ENCODE measurements at places on chromosomes 5 and 9.
A peak's percentile ranks its signal among the peaks of the same experiment; 100 is the strongest.

DNA sequence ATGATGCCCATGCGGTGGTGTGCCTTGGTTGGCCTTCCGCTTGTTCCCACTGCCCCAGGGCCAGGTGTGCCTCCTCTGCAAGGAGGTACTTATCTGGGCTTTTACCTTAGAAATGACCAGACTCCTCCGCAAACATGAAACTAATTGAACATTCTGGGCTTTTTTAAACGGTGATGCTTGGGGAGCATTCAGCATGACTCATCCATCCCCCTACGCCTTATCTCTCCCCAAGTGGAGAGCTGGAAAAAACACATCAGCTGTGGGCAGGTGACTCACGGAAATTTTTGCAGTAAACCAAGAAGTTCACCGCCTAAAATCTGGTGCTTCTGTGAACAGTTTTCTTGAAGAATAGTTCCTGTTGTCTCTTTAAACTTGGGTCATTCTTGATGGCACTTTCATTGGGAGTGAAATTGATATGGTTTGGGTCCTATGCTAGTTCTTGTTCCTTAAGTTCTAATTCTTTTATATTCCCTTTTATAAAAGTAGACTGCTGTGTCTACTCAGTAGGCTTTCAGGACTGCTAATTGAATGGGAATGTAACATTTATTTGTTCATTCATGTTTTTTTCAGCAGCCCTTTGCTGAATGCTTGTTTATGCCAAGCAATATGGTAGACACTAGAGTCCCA lies 39.6 kb downstream of the SFXN1 start:
- DNase-seq = peak; percentile 56

GRCh38 chr5:145991044-145991575 lies 54.7 kb downstream of the SH3RF2 start:
- DNase-seq = peak; percentile 61

GRCh38 chr9:131522257-131523085 lies 8.6 kb downstream of the UCK1 start:
- no peak for DNase-seq

- DNase-seq = no peak
Observed at GRCh38 chr5:147450606-147451005, 59.3 kb downstream of the DPYSL3 start.

DNA sequence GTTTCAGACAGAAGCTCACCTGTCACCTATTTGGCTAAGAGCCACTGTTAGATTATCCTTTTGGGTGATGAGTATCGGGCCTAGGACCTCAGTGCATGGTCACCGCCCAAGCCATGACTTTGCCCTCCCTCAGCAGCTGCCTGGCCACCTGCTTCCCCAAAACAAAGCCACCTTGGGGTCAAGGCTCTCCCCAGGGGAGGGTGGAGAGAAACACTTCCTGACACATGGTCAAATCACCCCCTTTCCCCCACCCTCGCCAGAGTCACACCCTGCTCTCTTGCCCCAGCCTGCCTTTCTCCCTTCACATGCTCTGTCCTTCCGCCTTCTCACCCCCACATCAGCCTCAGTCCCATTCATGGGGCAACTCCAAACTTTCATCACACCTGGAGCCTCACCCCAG lies 1.7 kb upstream of the HBEGF start:
- no peak for DNase-seq

DNA sequence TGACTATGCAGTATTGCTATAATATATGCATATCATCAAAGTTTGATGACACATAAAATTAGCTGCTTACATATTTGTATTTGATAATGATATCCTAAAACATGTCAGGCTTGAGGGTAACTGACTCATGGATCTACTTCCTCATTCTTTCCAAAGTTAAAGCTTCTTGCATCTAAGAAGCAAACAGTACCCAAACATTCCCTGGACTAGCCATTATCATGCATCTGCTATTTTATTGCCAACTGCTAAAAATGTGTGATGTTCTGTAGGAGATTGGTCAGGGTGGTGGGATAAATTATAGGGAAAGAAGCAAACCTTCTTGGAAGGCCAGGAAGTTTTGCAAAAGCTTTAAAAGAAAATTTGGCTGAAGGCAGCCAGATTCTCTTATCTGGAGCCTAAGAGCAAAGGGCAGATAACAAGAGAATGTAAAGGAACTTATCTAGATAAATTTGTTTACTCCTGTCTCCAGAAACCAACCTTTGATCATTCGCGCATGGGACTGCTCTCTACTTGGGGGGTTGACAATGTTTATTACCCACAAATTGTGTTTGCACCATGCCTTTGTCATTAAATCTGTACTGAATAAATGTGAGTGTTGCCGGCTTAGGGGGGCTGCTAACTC lies 604.1 kb upstream of the TLE4 start:
- DNase-seq = peak; percentile 22

GRCh38 chr5:119363936-119364335 lies 8.1 kb downstream of the TNFAIP8 start:
- no peak for DNase-seq

DNA sequence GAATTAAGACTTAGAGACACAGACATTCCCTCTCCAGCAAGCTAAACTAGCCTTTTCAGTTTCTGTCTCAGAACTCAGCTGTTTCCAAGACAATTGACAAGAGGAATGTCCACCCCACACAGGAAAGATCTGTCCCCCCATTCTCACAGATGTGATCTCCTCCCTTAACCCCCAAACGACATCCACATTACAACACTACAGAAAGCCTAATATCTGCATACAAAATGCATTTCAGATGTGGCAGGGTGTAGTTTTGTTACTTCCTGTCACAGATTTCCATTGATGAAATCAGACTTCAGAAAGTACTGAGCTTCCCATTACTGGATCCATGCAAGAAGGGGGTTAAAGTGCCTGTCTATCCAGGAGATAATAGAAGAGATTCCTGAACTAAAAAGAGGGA lies 2.9 kb upstream of the ARSI start:
- DNase-seq = peak; percentile 30

DNA sequence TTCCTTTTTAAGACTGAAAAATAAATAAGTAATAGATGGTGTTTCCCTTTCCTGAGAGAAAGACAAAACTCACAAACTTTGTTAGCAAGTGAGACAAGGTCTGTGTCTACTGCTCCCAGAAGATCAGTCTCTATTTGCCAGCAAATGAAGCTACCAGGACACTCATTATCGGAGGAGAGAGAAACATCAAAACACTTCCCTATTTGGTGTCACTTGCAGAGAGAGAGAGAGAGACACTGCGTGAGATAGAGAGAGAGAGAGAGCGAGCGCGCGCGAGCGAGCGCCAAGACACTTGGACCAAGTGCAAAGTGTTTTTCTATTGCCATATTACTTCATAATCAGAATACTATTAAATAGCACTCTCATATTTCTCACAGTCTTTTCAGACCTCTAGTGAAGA lies 142.7 kb downstream of the KCNN2 start:
- no peak for DNase-seq

- DNase-seq = no peak
Observed at GRCh38 chr5:10308844-10309243, 1.1 kb upstream of the CMBL start.

- DNase-seq = no peak
Observed at GRCh38 chr5:172219296-172219695, 25.3 kb downstream of the EFCAB9 start.

DNA sequence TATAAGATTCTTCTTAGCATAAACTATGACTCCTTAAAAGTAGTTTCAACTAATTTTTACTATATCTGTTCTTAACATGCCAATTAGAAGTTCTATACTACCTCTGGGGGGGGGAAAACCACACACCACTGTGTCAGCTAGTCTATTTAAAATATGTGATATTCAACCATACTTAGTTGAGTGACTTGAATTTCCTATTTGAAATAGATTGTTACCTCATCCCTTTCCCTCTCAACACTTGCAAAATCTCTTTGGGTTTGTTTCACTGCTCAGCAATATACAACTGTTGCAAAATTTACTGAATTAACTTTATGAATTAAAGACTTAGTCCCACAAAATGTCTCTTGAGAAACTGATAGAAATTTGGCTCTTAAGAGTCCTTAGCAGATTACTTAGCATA lies 151.1 kb upstream of the POU5F2 start:
- DNase-seq = no peak

DNA sequence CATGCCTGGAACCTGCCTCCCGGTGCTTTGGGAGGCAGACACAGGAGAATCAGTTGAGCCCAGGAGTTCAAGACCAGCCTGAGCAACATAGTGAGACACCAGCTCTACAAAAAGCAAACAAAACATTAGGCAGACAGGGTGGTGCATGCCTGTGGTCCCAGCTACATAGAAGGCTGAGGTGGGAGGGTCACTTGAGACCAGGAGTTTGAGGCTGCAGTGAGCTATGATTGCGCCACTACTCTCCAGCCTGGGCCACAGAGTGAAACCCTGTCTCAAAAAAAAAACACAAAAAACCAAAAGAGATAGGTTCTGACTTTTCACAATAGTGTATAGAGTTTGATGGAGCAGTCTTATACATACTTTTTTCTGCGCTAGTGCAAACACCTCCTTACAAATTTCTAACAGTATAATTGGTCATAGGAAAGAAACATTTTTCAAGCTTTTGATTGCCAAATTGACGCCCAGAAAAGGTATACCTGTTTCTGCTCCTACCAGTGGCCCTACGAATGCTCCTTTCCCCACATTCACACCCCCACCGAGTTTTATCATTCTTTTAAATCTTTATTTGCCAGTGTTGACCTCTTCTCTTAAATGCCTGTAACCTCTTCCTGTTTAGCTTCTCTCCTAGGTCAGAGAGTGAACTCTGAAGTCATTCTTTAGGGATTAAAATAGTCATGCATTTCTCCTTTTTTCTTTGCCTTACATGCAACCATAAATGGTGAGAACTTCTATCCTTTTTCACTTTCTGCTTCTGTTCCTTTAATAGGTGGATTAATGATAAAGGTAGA lies 7.5 kb downstream of the DOCK8 start:
- no peak for DNase-seq

DNA sequence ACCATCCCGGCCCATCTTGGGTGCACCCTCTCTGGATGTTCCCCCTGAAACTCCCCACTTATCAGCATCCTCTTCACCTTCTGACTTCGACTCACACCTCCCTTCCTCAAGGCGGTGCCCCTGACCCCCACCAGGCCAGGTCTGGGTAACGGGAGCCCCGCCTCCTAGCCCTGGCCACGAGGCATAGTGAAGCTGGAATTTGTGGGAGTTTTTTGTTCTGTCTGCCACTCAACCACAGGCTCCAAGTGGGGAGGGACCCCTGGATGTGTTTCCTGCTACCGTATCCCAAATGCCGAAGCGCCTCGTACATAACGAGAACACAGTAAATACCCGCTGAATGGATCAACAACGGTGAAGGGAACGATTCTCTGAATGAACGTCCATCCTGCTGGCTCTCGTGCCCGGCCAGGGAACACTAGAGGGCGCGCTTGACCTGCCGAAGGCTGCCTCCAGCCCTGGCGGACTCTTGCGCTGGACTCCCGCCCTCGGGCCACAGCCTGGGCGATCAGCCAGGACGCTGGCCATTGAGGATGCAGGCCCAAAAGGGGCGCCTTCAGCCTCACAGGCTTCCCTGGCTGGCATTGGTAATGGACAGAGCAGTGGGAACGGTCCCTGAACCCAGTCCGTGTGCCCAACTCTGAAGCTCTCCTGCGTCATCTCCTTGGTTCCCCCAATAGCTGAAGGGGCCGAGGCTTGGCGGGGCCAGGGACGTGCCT lies 47.3 kb upstream of the PHYKPL start:
- DNase-seq = peak; percentile 57

All from fibroblast of skin of right quadriceps (primary cell).